Fibroblast of upper back skin (primary cell): ENCODE measurements at places on chromosomes 2 and 18.

GRCh38 chr2:224836263-224836662 lies 120.1 kb upstream of the CCDC195 start:
- DNase-seq = peak; percentile 68

DNA sequence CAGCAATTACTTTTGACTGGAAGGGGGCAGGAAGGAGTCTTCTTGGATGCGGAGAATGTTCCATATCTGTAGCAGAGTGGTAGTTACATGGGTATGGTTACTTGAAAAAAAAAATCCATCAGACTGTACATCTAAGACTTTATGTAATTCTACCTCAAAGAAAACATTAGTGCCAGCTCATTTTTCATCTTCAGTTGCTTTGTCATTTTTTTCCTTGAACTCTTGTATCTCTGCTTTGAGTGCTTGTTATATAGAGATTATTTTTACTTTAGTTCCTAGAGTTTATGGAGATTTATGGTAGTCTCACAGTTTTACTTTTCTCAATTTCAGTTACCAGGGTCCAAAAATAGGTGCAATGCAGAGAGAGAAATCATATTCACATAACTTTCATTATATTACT lies 60.0 kb upstream of the ITSN2 start:
- no peak for DNase-seq

DNA sequence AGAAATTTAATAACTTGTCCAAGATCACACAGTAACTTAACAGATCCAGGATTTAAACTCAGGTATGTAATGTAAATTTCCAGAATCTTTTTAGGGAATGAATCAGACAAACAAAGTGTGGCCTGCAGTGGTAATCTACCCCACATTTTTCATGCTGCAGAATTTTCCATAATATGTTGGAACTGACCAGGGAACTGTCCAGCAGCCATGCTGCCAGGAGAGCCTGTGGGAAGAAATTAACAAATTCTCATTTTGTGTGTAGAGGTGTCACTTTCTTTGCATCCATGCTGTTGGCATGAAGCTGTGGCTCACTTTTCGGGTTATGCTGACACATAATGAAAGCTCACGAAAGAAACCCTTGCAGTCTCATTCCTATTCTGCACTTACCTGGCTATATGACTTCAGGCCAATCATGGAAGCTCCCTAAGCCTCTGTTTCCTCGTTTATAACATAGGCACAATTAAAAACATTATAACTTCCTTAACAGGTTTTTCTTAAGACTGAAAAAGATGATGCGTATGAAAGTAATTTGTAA lies 54.7 kb downstream of the CDKL4 start:
- no peak for DNase-seq

- no peak for DNase-seq
Measured at GRCh38 chr18:57211412-57211750, 64.5 kb downstream of the BOD1L2 start.

- DNase-seq = peak; percentile 63
Measured at GRCh38 chr2:12861344-12861930, 144.7 kb downstream of the TRIB2 start.

GRCh38 chr2:110852051-110852450 lies 119.7 kb downstream of the ACOXL start:
- DNase-seq = no peak

GRCh38 chr2:1414121-1414520 lies 858 bp downstream of the TPO start:
- DNase-seq = no peak

DNA sequence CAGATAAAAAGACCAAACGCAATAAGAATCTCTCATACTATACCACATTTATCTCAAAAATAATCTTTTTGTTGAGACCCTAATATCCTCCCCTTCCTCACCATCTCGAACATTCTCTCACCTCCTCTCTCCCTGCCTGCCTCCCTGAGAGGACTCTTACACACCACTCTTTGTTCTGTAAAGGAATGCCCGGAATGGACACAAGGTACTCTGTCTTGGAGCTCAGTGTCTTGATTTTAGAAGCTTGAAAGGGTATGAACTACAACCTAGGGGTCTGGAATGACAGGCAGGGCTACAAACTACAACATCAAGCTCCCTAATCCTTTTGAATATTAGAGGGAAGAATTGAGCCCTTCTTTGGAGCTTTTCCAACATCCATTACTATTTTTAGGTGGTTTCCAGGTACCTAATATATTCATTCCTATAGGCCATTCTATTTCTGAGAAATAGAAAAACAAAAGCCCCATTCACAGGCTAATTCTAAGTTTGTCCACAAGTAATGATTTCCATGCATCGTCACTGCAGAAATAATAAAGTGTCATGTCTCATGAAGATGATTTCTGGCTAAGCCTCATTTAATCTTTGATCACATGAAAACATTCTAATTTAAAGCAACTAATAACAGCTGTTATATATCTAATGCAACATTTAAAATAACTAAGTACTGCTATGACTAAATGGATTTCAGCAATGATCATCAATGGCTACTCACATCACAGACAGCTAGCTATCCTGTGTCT lies 60.6 kb downstream of the LRP2 start:
- no peak for DNase-seq

DNA sequence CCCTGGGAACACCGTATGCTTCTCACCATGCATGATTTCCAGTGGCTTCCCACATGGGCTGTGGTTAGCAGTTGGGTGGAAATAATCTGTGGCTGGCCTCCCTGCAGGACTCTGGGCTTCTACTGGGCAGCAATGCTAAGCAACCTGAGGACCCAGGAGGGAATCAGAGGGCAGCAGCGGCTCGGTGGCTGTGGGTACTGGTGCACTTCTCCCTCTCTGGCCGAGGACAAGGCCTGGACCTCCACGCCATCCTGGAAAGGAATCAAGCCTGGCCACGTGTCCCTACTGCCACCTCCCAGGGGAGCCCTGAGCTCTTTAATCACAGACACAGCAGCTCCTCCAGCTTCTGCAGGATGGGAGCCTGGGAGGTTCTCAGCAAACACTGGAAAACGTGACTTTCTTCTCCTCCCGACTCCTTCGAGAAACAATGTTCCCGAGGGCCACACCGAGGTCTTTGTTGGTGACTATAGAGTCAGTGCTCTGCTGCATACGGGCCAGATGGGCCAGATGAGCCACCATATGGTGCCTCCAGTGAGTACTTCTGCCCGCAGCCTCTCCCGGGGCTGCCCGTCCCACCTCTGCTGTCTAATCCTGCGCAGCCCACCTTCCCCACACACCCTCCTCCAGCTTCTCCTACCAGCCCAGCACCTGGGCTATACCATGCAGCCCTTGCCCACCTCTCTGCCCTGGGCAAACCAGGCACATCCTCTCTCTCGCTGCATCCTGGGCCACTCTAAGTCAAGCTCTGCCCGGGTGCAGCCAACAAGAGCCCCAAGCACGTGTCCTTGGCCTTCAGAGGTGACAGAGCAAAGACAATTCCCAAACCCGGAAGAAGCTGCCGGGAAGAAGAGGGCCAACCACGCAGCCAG lies 42.8 kb upstream of the OTOS start:
- no peak for DNase-seq

- DNase-seq = peak; percentile 94
Measured at GRCh38 chr2:134119713-134120405, 134.0 kb upstream of the MGAT5 start.

- no peak for DNase-seq
Measured at GRCh38 chr2:74554820-74555531, 456 bp downstream of the DOK1 start.

GRCh38 chr2:552906-553305 lies 124.3 kb downstream of the TMEM18 start:
- no peak for DNase-seq

GRCh38 chr2:237629739-237630138 lies 2.4 kb downstream of the LRRFIP1 start:
- DNase-seq = peak; percentile 45

- no peak for DNase-seq
Measured at GRCh38 chr2:20576598-20577115, 74.2 kb downstream of the HS1BP3 start.

DNA sequence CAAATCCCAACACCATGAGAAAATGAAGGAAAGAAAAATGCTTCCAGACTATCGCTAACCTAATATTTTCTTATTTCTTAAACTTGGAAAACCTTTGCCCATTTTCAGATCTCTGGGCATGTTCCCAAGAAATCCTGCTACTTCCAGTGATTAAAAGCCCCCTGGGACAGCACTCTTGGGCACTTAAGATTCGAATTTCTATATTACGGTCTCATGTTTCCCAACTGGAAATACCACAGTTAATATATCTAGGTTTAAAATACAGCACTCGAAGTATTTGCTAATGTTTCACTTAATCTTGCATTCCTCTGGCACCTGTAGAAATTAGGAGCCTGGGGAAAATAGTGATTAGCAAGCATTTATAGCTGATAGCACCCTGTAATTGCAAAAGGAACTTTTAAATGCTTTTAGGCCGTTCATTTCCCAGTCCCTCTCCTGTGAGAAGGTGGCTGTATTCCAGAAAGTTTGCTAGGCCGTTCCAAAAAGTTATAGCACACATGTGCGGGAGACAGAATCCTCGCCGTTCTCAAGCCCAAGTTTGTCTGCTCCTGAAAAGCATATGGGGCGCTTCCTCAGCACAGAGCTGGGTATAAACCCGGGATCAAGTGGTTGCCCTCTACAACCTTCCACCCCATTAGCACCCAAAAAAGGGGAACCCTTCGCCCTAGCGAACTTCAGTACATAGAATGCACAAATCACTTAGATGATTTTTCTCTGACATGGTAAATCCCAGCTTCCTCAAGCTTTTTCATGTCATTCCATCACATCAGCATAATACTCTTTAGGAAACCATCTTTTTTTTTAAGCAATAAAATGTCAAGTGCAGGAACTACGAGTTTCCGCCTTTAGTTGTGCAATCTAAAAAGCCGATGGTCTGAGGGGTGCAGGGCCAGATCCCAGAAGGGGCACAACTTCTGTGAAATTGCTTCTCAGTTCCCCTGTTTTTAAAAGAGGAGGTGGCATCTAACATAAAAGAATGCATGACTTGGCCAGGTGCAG lies 60.6 kb downstream of the DIPK1C start:
- peak; percentile 21 for DNase-seq

- DNase-seq = peak; percentile 94
Measured at GRCh38 chr2:10122500-10123280, at the start of gene RRM2. RRM2 (plus strand) TSS chr2:10122739; CDS start chr2:10122799, 60 bp downstream.

GRCh38 chr2:219220652-219221402 lies 2.1 kb upstream of the ABCB6 start:
- no peak for DNase-seq

GRCh38 chr2:201246280-201246679 lies 14.1 kb upstream of the CASP8 start:
- no peak for DNase-seq

DNA sequence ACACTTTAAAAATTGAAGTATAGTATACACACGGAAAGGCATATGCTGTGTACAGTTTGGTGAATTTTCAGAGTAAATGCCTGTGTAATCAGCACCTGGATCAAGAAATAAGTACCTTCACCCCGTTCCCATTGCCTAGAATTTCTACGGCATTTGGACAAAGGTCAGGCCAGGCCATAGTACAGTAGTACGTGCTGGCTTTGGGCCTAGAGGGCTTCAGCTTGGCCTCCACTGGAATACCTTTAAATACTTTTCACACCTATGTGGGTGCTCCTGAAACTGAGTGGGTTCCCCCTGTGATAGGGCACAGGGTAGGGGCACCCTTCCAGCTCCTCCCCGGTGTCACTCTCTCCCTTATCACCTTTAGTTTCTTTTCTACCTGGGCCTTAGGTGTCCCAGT lies 26.5 kb downstream of the TET3 start:
- no peak for DNase-seq
